ENCODE measurements at places on chromosomes 1 and 21.
A peak's percentile ranks its signal among the peaks of the same experiment; 100 is the strongest.

DNA sequence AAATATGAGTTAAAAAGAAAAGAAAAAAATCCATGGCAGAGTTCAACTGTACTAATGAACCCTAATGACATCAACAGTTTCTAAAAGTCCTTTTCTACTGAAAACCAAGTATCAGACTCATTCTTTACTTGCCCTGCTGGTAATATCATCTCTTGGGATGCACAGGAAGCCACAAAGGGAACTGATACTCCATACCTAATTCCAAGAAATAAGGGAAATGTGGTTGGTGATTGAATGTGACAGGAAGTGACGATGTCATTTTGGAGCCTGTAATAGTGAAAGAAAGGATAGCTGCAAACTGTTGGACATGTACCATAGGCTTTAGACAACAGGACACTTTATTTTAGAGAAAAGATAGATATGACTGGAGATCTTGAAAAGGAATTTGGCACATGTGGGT, 98.7 kb upstream of the VAV3 start:
- no peak for DNase-seq

GRCh38 chr1:236275586-236275985, 6.2 kb downstream of the ERO1B start:
- no peak for DNase-seq

GRCh38 chr1:103509250-103509649, 16.2 kb upstream of the RNPC3 start:
- DNase-seq = no peak

DNA sequence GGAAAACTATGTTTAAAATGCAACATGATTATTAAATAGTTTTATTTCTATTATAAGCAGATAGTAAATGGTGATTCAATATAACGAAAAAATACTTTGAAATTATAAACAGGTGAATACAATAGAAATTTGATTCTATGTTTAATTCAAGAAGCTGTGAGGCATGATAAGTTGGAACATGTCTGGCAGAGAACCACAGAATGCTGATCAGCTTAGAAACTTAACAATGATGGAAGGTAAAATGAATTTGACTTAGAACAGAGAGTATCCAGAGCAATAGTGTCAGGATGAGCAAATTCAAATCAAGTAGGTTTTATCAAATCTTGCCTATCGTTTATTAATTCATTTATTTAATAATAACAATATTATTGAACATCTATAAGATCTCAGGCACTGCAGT, 83.4 kb upstream of the ADGRL4 start:
- DNase-seq = no peak

GRCh38 chr21:45013260-45013841, 61.0 kb upstream of the ADARB1 start:
- no peak for DNase-seq

DNA sequence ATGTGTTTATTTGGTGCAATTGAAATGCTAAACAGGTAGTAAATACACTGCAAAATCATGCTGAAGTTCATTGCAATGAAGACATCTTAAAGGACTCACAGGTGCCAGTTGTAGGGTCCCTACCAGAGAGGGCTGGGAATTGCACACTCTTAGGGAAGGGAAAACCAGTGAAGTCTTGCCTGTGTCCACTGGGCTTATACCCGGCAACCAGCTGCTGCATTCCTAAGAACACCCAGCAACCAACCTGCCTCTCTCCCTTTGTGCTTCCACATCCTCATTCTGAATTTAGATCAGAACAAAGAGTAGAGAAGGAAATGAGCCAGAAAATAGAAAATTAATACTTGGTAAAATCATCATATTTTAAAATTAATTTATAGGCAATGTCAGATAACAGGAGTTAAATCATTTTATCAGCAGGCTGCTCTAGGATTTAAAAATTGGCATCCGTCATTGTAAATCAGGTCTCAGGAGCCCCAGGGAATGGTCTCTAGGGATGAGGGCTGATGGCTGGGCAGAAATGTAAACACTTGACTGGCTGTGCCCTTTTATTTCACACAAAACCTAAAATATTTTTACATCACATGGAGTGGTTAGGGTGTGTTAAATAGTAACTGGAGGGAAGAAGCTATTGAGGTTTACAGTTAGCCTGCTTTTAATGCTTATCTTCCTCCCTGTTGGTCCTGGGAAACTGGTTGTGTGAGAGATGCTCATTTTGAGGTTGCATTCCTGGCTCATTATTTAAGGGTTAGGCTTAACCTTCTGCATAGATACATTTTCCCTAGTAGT, 31.3 kb downstream of the PTGFRN start:
- DNase-seq = no peak

- DNase-seq = no peak
These were observed 1.6 kb downstream of the DENND2D start for GRCh38 chr1:111198836-111199235.

DNA sequence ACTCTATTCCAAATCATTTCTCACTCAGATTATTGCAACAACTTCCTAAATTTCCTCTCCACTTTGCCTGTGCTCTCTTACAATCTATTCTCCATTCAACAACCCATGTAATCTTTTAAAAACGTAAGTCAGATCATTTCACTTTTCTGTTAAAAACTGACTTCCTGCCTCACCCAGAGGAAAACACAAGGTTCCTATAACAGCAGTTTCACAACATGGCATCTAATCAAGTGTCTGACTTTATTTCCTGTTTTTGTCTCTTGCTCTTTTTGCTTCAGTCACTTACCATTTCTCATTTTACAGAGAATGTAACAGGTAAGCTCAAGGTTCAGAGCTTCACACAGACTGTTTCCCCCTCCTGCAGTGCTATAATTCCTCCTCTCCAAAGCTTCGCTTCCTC, 560.7 kb downstream of the LRRIQ3 start:
- DNase-seq = no peak

- DNase-seq = no peak
These were observed 29.0 kb upstream of the CTBS start for GRCh38 chr1:84603223-84603622.

DNA sequence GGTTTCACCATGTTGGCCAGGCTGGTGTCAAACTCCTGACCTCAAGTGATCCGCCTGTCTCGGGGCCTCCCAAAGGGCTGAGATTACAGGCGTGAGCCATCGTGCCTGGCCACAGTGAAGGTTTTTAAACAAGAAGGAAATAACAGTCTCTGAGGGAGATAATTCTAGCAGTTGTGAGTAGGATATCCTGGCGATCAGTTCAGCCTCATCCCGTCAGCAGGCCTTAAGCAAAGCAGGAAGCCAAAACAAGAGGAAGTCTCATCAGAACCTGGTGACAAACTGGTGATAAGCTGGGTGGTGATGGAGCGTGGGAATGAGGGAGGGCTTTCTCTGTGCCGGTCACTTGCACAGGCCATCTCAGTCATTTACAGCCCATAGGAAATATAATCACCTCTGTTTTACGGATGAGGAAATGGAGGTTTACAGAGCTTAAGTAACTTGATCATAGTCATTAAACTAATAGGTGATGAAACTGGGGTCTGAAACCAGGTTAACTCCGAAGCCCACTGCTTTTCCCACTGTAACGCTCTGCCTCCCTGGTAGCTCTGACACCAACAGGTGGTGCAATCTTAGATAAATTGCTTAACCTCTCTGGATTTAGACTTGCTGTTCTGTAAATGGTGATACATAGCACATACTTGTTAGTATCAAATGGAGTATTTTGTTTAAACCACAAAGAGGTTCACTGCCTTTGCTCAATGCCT, 40.8 kb upstream of the A3GALT2 start:
- DNase-seq = no peak

DNA sequence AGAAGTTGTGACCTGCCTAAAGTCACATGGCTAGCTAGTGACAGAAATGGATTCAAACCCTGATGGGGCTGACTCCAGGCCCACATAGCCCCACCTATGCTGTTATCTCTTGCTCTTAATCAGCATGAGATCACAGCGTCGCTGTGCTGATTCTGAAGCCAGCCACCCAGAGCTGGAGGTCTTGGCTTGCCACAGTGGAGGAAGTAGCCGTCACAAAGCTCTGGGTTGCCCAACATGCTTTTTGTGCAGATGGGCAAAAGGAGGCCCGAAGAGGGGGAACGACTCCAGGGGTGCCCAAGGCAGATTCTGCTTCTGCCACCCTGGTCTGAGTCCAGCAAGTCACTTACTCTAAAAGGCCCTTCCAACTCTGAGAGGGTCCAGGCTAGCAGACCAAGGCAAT, 14.7 kb upstream of the MFSD2A start:
- DNase-seq = no peak

GRCh38 chr1:64680599-64680998, 64.3 kb upstream of the RAVER2 start:
- no peak for DNase-seq

- DNase-seq = no peak
These were observed 9.8 kb upstream of the OR2T1 start for GRCh38 chr1:248393050-248393449.

DNA sequence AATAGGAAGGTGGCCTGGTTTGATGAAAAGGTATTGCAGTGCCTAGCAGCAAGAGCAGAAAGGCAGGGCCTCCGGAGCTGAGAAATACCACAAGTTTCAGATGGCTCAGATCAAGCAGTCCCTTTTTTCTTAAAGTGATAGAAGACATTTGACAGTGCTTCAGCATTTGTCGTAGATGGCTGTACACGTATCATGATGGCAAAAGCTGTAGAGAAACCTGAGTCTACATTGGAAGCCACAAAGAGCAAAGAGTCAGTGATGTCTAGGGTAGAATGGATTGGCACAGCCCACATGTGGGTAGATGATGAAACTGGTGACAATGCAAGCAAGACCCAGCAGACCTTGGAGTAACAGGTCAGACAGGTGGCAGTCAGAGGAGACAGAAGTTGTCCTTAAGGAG, 101.3 kb upstream of the ARTN start:
- DNase-seq = no peak

DNA sequence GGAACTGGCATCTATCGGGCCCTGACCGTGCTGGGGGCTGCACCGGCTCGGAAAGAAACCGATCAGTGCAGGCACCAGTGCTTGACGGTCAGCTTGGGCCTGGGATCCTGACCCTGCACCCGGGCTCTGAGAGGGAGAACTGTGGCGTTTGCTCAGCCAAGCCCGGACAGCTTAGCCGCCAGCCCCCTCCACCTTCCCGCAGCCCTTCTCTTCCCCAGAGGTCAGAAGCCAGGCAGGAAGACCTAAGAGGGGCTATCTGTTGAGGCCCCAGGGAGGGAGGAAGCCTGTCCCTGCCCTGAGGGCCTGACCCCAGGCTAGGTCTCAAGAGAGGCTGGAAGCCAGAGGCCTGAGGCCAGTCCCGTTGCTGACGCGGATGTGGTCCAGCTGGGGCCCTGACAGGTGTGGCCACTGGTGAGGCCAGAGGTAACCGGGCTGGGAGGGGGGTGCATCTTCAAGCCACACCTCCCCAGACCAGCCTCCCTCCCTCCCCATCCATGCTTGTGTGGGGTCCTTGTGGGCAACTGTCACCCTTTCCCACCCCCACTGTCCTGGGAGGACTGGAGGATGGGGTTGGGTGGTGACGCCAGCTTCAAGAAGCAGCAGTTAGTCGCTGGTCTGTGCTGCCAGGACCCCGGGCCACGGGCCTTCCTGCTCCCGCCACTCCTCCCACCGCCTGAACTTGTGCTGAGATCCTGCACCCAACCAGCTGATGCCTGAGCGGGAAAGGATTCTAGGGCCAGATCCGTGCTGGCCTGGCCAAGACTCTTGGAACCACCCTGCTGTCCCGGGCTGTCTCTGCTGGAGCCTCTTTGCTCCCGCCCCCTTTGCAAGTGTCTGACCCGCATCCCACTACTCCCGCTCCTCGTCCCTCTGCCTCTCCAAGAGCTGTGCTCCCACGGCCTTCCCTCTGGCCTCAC, 2.6 kb upstream of the DVL1 start:
- DNase-seq = no peak

DNA sequence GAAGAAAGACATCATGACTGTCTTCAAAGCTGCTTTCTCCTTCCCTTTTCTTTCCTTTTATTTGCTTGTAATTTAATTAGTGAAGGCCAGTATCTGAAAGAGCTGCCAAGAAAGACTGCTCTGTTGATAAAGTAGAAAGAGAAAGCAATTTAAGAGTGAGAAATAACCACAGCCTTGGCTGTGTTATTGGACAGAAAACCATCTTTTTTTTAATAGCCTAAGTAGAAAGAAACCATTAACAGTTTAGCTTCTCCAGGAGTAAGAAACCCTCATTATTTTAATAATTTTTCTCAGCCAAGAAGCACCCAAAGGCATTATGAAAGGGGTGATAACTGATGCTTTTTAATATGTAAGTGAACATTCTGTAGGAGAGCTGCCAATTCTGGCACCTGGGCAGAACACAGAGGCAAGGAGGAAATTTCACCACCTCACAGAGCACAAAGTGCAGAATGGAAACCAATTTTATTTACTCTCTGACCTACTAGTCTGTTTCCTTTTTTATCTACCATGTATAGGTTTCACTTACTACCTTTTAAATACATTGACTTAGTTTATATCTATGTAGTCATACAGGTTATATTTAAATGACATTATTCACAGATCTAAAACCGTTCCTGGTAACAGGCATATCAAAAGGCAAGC, 703.2 kb downstream of the MRPL39 start:
- DNase-seq = no peak

- DNase-seq = peak; percentile 30
These were observed 62.7 kb downstream of the ADARB1 start for GRCh38 chr21:45136927-45137611.

DNA sequence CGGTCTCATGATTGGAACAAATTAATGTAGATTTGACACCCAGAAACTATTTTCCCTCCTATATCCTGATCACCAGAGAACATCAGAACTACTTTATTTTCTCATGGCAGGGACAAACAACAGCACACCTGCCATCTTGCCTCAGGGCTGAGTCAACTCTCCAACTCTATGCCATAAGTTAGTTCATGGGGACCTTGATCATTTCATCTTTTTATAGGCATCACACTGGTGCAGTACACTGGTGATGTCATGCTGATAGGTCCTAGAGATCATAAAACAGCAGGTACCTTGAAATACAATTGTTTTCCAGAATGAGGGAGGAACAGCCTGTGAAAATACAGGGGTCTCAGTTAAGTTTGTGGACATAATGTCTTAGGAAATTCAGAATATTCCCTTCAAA, 45.8 kb downstream of the EDN2 start:
- DNase-seq = no peak

DNA sequence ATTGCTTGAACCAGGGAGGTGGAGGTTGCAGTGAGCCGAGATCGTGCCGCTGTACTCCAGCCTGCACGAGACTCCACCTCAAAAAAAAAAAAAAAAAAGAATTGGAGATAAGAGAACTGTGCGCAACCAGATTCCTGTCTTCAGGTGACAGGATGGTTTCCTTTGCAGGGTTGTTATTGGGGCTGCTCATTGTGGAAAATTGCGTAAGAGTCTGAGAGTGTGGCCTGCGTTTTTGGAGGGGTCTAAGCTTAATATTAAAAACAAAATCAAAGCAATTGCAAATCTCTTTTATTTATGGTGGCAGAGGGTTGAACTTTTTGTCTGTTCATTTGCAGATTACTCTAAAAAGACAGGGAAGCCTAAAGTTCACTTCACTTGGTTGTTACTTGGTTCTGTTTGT, 36.0 kb upstream of the BCAR3 start:
- DNase-seq = no peak

Data from stimulated activated CD4-positive, alpha-beta T cell treated with anti-CD3 and anti-CD28 coated beads, TNF-alpha, amount 100 ng/mL, for 1 hour (primary cell).